Cortex of kidney (tissue), 1 donor: ENCODE measurements at places on chromosomes 3 and 15.

DNA sequence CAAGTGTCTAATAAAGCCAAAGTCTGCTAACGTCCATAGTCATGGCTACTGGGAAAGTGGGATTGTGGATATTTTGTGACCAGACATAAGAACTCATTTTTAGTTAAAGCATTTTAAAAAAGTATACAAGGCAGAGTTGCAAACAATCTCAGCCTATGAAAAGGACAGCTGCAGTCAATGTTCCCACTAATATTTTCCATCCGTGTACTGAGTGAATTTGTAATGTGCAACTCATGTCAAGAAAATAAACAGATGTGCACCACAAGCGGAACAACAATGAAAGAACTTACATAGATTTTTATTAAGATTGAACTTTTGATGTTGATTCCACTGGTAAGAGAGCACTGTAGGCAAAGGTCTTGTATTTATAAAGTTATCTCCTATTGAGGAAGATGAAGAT, 231.3 kb upstream of the SEMA6D start:
- no peak for DNase-seq

DNA sequence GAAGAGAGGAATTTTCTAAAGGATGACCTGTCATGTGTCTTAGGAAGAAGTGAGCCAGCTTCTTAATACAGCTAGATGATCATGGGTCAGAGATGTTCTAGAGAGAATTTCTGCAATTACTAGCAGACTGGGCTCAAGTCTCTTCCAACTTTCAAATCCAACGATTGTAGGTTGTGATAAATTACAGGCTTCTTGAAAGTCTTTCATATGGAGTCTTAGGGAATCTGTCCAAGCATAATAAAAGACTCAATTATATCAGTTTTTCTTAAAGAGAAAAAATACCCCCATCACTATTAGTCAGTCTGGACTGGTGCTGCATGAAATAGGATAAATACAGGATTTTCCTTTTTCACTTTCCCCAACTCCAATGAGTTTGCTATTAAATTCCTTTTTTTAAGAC, 59.1 kb downstream of the DRD3 start:
- DNase-seq = no peak

DNA sequence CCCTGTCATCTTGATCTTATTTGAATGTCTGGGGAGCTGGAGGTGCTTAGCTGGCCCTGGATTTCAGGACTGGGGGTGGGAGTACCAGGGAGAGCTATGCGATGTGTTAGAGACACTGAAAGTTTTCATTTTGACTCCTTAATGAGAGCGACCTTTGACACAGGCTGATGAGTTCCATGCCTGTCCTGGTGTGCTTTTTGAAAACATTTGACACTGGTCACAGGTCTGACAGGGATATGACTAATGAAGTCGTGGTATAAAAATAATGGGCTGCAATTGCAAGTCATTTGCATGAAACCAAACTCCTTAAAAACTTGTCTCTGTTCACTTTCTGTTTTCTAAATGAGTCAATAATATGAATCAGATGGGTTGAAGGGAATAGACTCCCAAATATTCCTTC, 81.9 kb downstream of the MECOM start:
- DNase-seq = no peak

GRCh38 chr3:133236901-133237300, 163.0 kb upstream of the BFSP2 start:
- no peak for DNase-seq

GRCh38 chr3:156473341-156473740, 81.6 kb downstream of the SSR3 start:
- DNase-seq = no peak

DNA sequence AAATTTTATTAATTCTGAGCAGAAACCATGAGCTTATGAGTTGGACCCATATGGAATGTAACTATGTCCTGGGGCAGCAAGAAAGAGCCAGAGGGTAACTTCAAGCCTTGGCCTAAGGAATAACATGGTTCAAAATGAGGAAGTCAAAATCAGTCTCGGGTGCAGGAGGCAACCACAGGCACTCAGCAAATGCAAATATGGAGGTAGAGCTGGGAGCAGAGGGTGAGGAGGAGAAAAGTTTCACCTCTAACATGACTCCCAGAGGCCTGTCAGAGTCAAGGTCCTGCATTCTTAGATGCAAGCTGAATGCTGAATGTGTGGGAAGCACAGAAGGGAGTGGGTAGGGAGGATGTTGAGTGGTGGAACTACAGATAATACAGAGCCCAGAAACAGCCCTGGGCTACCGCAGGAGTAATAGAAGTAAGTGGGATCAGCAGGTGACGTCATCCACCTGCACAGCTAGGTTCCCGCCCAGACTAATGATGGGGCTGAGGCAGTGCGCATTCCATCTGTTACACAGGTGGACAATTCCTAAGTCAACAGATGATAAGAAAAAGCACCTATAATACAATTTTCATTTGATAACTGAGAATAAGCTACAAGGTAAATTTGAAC, 279.8 kb upstream of the ARRDC4 start:
- no peak for DNase-seq

DNA sequence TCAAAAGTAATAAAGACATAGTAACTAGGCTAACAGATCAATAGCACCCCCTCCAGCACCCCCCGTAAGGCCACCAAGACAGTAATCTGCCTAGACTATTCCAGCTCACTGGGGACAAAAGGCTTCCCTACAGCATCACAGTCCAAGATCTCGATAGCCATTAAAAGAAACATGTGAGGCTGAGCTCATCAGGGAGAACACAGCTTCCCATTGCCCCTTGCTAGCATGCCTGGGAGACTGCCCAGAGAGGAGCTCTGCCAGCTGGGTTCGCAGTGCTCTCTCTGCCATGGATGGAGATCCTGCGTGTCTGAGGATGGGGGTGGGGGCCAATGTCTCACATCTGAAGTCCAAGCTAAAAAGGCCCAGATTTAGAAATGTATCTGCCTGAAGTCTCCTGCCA, 17.8 kb downstream of the LRIG1 start:
- DNase-seq = no peak
